Stimulated activated CD8-positive, alpha-beta memory T cell treated with anti-CD3 and anti-CD28 coated beads, Interleukin-4, amount 100 ng/mL, for 1 hour (primary cell): ENCODE measurements at places on chromosomes 3 and 15.

DNA sequence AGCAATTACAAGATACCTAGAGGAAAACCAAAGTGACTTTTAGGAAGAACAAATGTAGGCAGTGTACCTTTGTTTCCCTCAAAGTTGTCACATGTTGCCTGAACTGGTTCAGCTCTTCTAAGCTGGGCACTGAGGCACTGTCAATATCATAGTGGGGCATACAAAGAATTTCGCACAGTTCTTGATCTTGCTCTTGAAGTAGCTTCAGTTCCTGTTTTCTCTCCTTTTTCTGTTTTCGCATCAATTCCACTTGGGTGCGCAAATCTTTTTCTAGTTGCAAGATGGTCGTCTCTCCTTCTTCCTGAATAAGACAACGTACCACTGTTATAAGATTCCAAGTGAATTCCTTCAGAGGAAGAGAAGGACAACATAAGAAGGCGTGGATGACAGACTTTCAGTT is 12.7 kb downstream of the PRC1 start:
- DNase-seq, result no peak

DNA sequence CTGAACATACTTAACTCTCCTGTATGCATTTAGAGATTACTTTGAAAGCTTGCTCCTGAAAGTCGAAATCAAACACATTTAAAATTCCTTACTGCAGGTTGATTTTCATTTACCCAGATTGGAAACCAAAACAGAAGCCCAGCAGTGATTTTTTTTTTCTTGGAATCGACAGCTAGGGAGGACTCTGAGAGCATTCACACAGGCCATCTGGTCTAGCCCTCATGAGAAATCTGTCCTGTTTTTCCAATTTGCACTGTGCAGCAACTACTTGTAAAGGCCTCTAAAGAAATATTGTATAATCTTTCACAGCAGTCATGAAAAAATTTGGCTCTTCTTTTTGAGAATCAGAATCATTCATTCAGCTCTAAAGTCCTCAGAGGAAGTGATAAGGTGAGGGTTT is 179.2 kb downstream of the KCNAB1 start:
- DNase-seq, result no peak

DNA sequence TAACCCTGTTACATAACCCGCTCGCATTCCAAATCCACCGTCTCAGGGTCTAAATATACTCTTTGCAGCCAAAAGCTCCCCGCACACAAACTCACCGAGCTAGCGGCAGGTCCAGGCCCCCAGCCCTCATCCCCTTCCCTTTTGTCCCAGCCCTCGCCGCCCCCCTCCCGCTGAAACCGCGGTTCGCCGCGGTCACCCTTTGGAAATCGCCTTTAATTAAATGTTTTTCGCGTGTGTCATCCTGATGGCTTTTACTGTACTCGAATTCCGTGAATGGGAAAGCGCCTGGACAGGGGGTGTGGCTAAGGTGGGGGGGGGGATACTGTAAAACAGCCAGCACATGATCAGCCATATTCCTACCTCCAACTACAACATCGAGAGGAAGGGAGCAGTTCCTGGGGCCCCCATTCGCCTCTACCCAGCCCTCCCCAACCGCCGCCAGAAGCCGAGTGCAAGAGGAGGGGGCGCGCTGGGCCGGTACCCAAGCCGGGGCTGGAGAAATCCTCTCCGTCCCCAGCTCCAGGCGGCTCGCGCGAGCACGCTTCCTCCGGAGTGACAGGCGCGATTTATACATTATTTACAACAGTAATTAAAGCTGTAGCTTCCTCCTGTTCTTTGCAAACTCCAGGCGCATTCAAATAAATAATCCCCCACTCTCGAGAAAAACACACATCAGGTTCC is 1.7 kb downstream of the RORA start:
- DNase-seq, result no peak

DNA sequence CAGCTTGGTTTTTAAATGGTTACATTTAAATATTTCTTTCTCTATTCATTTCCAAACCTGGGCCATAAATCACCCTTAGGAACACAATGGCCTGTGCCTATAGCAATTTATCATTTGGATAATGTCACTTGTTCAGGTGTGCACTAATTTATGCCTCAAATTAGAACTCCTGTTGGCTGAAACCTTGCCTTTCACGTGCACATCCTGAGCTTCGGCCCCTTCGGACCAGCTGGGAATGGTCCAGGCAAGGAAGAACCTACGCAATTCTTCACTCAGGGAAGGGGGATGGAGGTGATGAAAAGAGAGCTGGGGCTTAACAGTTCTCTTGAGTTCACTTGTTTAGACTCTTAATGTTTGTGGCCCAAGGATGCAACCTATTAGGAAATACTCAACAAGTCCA is 324.1 kb upstream of the ICE2 start:
- no peak for DNase-seq

- no peak for DNase-seq
Measured at GRCh38 chr15:36653851-36654250, 74.4 kb downstream of the CDIN1 start.

DNA sequence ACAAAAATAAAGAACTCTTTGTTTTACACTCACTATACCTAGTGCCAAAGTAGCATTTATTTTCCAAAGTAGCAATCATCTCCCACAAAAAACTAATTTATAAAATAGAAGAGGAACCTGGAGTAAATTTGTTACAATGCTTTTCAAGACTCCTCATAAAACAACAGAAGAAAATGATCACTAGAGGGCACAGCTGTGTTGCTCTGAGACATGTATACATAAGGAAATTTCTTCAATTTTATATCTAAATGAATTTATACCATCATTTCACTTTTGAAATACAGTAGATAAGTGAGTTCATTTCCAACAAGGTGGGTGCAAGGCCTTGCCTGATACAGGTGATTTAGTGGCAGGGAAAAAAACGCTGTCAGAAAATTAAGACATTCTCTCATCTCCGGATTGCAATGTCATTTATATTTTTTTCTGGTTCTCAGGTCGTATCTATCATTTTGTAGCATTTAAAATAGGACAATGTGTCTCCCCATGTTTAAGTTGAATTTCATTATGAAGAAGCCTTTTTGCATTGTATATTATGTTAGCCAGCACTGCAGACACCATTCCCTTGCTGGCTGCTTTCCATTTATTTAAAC is 25.3 kb upstream of the ARHGEF26 start:
- no peak for DNase-seq

- no peak for DNase-seq
Measured at GRCh38 chr3:14889205-14889604, 58.2 kb upstream of the NR2C2 start.

GRCh38 chr3:29937185-29937584 is 656.3 kb downstream of the RBMS3 start:
- no peak for DNase-seq

DNA sequence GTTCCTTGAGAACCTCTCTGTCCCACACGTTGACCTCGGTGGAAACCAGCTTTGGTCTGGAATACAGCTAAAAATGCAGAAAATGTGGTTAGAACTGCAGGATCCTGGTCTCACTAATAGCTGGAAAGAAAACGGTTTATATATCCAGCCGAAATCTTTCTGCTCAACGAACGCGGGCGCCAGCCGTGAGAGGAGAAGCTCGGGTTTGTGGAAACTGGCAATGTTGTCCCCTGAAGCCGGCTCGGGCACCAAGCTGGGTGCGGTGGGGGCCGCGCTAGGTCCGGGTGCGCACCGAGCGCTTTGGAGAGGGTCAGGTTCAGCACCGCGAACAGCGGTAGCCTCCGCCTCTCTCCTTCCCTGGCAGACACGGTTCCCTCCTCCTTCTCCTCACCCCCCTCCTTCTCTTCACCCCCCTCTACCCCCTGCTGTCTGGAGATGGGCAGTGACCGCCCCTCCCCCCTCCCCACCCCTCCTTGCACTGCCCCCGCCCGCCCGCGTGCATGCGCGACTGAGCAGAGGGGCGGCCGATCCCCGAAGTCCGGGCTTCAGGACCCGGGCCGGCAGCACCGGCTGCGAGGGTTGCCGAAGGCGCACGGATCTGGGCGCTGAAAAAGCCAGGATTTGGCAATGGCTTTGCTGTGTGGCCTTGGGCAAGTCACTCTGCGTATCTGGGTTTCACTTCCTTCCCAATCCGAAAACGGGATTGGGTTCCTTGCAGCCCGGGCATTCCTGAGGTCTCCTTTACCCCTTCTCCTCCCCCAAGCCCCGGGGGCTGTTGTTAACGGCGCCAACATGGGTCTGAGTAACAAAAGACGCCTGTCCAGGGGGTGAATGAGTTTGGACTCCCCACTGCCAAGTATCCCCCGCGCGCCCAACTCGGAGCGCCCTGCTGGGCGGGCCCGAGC is at the start of gene SKOR1:
SKOR1 (plus strand) TSS at position 534 of the 905 bp plus-strand sequence; CDS start at position 628, 94 bp downstream.
- no peak for DNase-seq

DNA sequence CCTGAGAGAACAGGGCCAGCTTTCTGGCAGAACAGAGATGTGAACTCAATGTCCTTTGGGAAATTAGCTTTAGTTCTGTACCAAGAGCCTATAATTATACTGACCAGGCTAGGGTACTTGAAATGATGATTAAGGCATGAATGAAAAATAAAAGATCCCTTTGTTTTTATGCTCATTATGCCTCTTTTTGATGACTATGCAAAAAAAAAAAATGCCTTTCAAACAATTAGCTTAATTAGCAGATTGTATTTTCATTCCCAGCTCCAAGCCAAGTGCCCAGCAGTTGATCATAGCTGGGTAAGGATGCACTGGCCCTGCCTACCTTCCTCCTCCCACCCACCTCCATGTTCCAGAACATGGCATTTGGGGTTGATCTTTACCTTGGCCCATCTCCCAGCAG is 56.8 kb downstream of the LYZL4 start:
- DNase-seq, result no peak

- DNase-seq, result no peak
Measured at GRCh38 chr3:109081746-109082510, 36.0 kb downstream of the MORC1 start.

DNA sequence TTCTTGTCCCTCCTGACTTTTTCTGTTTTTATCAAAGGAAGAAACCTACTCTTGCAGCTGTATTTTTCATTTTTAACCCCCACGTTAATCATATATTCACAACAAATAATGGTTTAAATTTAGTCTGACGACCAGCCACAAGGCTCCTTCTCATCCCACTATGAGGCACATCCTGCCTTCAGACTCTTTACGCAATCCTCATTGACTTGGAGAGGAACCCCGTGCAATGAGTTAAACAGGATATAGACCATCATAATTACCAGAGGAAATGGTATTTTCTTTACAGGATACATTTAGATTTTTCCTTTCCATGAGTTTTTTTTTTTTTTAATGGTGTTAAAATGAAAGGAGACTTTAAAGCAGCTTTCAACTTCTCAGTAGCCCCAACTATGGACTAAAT is 68.5 kb downstream of the WWTR1 start:
- no peak for DNase-seq

DNA sequence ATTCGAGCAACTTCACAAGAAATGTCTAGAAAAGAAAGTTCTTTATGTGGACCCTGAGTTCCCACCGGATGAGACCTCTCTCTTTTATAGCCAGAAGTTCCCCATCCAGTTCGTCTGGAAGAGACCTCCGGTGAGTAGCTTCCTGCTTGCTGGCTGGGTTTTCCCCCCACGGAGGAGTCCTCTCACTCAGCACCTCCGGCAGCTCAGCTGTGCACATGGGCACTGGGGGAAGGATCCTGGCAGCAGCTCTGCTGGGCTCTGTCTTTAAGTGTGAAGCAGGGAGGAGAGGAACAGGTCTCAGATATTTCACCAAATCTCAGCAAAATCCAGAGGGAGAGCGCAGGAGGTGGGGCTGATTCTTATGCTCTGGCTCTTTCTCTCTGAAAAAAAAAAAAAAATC is 684 bp downstream of the CAPN3 start:
- DNase-seq, result no peak

GRCh38 chr15:85318732-85319076 is 61.7 kb upstream of the AKAP13 start:
- DNase-seq, result no peak

GRCh38 chr15:55334997-55335396 is 16.0 kb downstream of the PIGB start:
- no peak for DNase-seq

GRCh38 chr3:160152638-160153037 is 72.6 kb upstream of the C3orf80 start:
- DNase-seq, result no peak

DNA sequence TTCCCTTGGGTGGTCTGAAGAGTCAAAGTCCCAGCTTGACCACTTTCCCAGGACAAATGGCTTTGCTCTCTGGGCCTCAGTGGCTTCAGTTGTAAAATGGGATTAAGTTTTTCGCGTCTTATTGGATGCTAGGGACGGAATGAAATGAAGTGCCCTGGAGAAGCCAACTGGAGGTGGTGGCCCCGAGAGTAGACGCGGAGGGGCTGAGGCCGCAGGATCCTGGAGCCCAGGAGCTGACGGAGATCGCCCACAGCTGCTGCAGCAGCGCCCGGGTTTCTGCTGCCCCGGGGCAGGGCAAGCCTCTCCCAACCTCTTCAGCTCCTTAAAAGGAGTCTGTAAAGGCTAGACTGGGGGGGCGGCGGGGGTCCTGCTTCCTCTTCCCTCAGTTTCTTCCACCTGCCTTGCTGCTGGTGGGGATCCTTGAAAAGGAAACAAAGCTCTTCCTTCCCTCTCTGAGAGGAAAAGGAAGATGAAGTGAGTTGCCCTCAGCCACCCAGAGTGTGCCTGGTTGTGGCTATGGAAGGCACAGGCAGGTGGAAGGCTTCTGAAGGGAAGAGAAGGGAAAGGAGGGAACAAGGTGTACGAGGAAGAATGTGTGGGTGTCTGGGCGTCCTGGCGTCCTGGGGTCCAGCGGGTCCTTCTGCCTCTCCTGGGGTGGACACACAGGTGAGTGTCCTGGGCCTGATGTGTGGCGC is 967 bp upstream of the BNC1 start:
- no peak for DNase-seq

- DNase-seq, result no peak
Measured at GRCh38 chr3:120369037-120369467, 19.9 kb upstream of the LRRC58 start.

DNA sequence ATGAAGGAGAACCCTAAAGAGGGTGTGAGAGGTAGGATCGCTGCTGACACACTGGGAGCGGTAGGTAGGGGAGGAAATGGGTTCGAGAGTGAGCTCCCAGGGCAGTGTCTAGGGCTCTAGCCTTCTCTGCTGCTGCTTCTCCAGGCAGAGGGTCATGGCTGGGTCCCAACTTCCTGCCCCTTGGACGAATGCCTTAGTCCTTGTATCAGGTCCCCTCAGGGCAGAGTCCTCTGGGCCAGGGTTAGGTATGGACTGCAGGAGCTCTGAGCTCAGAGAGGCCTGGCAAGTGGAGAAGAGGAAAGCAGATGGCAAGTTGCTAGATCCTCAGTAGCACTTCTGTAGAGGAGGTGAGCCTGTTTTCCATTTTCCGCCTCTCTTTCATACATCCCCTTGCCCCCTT is 2.9 kb downstream of the CORO2B start:
- DNase-seq, result no peak

DNA sequence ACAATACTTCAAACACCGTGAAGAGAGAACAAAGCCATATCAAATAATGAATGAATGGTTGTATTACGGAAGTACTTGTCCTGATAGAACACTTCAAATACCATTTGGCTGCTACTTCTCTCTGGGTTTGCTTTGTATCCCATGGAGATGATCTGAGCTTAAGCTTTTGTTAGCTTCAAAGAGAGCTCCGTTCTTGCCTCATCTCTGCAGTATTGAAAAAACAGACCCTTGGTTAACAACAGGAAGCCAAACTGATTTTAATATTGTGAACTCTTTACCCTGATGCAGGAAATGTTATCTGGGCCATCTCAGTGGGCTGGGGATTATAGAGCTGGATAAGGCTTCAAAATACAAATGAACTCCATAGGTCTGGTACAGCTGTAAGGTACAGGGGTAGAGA is 101.0 kb downstream of the CHL1 start:
- DNase-seq, result no peak

GRCh38 chr3:177378168-177378567 is 180.9 kb upstream of the TBL1XR1 start:
- no peak for DNase-seq
